Activated CD4-positive, alpha-beta T cell treated with anti-CD3 and anti-CD28 coated beads, Interleukin-2, amount 50 U/mL, for 48 hours (primary cell): ENCODE measurements at places on chromosomes 3 and 15.
A peak's percentile ranks its signal among the peaks of the same experiment; 100 is the strongest.

GRCh38 chr3:134874737-134875413 is 79.8 kb downstream of the EPHB1 start:
- DNase-seq = no peak

DNA sequence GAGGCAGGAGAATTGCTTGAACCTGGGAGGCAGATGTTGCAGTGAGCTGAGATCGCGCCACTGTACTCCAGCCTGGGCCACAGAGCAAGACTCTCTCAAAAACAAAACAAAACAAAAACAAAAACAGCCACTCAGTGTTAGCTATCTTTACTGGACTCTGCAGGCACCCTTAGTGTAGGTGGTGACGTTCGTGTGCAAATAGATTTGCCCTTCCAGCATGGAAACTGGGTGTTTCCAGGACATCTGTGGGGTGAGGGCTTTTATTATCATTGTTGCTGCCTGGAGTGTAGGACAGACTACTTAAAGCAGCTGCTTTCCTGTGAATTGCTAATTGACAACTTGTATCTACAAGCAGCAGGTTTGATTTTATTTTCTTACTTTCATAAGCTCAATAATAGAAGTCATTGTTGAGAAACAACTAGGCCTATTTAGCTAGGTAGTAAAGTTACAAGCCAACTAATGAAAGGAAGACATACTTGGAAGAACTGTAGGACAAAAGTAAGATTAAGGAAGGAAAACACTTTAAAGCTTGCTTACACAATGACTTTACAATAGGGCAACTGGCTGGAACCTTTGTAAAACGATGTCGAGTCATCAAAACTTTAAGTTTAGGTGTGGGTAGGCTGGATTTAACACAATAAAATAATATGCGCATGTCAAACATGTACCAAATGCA is 25.4 kb upstream of the SPPL2A start:
- no peak for DNase-seq

- peak; percentile 54 for DNase-seq
Observed at GRCh38 chr3:128426128-128426921, 40.4 kb downstream of the DNAJB8 start.

- no peak for DNase-seq
Observed at GRCh38 chr15:73683257-73683776, 866 bp upstream of the CD276 start.

- DNase-seq = no peak
Observed at GRCh38 chr3:117752984-117753717, 1043.6 kb downstream of the TUSC7 start.

DNA sequence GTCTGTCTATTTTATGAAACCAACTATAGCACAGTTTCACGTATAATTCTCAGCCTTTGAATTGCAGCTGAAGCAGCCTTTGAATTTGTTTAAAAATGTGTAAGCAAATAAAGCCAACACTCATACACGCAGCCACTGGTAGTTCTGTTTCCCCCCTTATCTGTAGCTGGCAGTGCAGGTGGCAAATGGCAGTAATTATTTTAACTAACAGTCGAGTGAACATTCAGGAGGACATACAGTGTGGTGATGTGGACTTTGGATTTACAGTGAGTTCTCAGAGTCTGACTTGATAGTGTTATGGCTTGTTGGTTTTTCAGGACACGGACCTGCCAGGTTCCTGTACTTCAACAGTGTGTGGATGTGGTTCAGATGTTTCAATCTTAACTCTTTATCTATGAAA is 64.0 kb upstream of the SKOR1 start:
- no peak for DNase-seq

GRCh38 chr3:149247008-149247710 is 25.5 kb upstream of the CP start:
- no peak for DNase-seq

GRCh38 chr3:140588558-140588957 is 89.3 kb upstream of the TRIM42 start:
- DNase-seq = no peak

GRCh38 chr3:129248286-129248979 is 973 bp upstream of the COPG1 start:
- DNase-seq = peak; percentile 14

DNA sequence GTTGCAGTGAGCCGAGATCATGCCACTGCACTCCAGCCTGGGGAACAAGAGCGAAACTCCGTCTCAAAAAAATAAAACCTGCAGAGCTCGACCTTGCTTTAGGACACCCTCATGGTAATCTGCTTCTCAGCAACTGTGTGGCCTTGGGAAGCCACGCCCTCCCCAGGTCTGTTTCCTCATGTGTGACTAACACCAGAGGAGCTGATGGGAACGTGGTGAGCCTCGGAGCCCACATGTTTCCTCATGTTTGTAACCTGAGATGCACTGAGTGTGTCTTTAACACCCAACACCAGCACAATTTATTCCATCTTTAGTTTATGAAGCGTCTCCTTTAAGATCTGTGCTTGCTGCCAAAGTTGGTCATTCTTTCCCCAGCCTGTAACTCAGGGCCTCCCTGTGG is 142.8 kb downstream of the OCA2 start:
- no peak for DNase-seq

- no peak for DNase-seq
Observed at GRCh38 chr15:98160236-98160635, 199.7 kb downstream of the ARRDC4 start.

- no peak for DNase-seq
Observed at GRCh38 chr3:56469141-56469540, 874 bp upstream of the ERC2 start.

DNA sequence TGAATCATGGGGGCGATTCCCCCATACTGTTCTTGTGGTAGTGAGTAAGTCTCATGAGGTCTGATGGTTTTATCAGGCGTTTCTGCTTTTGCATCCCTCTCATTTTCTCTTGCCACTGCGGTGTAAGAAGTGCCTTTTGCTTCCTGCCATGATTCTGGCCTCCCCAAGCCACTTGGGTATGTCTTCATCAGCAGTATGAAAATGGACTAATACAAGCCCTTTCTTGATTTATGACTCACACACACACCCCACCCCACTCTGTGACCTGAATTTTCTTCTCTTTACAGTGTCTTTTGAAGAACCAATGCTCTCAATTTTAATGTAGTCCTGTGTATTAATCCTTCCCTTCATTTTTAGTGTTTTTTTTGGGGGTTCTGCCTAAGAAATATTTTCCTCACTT is 244.8 kb downstream of the PLCL2 start:
- no peak for DNase-seq

DNA sequence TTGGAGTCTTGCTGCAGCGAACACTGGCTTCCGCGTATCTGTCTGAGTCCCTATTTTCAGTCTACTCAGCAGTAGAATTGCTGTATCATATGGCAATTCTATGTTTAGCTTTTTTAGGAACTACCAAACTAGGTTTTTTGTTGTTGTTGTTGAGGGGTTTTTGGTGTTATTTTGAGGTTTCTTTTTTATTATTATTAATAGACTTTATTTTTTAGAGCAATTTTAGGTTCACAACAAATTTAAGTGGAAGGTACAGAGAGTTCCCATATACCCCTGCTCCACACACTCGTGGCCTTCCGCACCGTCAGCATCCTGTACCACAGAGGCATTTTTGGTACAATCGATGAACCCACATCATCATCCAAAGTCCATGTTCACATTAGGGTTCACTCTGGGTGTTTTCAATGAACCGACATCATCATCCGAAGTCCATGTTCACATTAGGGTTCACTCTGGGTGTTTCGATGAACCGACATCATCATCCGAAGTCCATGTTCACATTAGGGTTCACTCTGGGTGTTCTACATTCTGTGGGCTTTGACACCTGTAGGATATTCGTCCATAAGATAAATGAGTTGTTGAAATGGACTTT is 67.9 kb downstream of the LMLN start:
- no peak for DNase-seq

- DNase-seq = no peak
Observed at GRCh38 chr3:11635680-11636393, 7.9 kb downstream of the VGLL4 start.

DNA sequence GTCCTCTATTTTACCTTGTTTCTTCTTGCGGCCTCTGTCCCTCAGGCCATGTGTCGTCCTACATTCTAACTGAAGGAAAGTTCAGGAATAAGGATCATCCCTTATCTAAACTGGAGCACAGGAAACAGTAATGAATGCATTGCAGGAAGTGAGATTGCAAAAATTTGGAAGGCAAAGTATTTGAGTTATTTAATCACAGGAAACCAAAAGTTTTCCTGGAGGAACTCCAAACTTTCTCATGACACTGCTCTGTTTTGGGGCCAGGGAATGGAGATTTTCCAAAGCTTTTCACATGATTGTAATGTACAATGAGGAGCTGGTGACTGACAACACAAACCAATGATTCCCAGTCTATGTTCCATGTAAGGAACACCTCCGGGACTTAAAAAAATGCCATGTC is 57.8 kb upstream of the PLSCR4 start:
- DNase-seq = no peak

- no peak for DNase-seq
Observed at GRCh38 chr15:87660251-87661129, 596.0 kb downstream of the NTRK3 start.

DNA sequence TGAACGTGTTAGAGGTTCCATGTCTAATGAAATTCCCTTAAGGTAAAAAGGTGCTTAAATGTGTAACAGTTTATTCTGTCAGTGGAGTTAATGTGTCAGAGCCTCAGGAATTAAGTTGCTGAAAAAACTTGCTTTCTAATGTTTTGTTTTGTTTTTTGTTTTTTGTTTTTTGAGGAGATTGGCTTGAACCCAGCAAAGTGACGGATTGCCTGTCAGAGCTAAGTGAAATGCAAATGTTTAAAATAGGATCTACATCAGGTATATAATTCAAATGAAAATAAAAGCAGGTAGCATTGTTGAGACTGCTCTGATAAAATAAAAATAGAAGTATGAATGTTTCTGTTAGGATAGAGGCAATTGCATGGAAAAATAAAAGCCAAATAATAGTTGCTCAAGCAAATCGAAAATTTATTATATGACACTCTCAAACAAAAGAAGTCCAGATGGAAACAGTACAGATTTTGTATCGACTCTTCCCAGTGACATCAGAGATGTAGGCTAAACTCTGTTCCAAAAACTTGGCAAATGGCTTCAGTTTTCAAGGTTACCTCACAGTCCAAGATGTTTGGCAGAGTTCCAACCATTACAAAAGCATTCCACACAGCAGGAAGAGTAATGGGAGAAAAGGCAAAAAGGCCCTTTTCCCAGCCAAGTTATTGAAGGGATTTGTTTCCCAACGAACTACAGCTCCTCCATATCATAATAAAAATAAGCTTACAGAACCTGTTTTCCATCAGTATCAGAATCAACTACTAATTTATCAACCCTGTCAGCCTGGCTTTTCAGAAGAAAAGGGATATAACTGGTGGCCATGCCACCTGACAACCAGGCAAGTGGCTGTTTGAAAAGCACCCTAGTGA is 291.0 kb downstream of the TBL1XR1 start:
- no peak for DNase-seq

DNA sequence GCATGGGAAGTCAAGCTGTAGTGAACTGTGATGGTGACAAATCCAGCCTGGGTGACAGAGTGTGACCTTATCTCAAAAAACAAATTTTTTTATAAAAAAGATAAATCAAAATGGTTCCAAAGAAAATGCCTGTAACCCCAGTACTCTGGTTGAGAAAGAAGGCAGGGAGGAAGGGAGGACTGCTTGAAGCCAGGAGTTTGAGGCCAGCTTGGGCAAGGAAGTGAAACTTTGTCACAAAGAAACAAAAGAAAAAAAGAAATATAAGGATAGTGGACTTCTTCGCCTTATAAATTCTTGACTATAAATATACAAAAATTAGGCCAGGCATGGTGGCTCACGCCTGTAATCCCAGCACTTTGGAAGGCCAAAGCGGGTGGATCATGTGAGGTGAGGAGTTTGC is 34.1 kb downstream of the SMARCC1 start:
- DNase-seq = no peak

- DNase-seq = no peak
Observed at GRCh38 chr15:75661100-75661755, 13.5 kb downstream of the SNX33 start.

GRCh38 chr3:104564045-104564643 is 802.6 kb upstream of the ALCAM start:
- DNase-seq = peak; percentile 72

GRCh38 chr3:194885766-194886165 is 200.1 kb downstream of the FAM43A start:
- DNase-seq = no peak

DNA sequence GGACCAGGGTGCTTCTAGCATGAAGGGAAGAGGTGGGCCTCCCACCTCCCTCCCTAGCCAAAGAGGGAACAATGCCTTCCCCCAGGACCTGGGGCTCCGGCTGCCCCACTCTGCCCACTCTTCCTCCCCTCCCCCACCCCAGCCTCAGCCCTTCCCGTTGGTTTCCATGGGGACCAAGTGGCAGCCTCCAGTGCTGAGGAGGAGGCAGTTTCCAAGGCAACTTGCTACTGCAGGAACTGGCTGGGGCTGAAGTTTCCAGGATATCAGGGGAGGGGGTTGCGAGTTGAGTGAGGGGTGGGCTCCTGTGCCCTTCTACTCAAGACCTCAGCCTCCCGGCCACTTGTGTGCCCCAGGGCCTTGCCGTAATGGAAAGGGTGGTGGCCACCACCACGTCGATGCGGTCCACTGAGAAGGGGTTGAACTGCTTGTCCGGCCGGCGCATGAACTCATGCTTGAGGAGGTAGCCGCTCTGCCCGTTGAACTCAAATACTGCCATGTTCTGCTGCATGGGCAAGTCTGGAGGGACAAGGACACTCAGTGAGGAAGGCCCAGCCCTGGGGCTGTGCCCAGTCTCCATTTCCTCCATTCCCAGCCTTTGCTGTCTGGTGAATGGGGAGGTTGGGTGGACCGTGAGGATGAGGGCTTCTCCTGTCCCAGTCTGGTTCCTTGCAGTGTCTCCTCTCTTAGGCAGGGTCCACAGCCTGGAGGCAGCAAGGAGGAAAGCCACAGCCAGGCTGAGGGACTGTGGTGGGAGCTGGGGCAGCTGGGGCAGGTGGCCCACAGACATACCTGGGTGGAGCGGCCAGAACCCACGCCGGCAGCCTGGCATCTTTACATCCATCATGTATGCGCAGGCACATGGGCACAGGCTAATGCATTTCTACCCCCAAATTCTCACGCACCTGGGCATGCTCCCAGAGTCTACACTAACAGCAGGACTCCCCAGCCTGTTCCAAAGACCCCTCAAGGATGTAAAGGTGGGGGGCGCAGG is 11.3 kb upstream of the ANKRD63 start:
- DNase-seq = no peak

DNA sequence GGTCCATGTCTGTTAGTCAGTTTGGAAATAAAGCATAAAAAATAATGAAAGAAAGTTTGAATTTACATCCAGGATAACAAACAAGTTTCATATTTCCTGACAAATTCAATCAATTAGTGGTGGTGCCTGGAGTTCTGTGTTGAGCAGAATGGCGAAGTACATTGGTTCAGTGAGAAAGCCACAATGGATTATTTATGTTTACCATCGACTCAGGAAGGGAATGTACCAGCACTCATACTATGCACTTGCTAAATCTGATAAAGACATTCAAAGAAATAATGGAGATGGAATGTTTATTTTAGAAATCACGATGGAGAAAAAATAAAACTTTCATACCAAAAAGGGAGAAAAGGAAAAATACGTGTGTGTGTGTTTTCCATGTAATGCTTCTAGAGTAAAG is 45.3 kb upstream of the MME start:
- DNase-seq = no peak

GRCh38 chr3:151775314-151776258 is 38.3 kb upstream of the AADAC start:
- DNase-seq = no peak
